ENCODE measurements at places on chromosomes 3 and 15.

- DNase-seq, result no peak
These were observed 67.0 kb upstream of the CTDSPL start for GRCh38 chr3:37794646-37795045.

DNA sequence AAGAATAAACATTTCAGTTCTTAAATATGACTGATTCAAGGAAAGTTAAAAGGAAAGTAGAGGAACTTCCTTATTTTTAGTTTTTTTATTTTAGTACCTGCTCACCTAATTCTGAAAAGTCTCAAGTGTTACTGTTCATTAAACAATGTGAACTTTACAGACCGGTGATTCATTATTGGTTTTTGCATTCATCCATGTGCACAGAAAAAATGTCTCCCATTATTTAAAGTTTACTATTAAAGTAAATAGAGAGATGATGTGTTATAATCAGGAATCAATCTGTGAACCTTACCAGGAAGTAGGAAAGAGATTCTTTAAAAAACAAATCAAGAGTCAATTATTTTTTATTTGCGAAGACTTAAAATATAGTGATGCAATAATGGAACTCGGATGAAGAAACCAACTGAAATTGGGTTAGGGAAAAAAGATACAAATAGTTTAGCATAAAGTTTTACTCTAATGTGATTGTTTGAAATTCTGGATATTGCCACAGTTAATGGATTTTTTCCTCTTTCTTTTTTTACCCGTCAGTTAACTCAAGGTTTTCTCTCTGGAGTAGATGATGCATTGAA, 119.4 kb upstream of the SAMMSON start:
- no peak for DNase-seq

DNA sequence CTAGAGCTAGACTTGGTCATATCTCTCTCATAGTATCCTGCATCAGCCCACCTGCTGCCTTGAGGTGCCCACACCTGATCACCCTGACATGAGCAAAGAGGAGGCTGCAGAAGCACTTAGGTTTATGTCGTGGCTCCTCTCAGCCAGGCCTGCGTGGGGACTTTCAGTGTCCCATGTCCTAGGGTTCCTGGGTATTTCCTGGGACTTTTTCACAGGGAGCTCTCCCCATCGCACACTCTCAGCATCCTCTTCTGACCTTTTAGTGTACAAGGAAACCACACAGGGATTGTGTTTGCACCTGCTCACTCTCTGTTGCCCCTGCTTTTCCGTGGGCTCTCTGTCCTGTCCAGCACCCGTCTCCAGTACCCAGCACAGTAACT, 61.4 kb downstream of the ARNT2 start:
- no peak for DNase-seq

DNA sequence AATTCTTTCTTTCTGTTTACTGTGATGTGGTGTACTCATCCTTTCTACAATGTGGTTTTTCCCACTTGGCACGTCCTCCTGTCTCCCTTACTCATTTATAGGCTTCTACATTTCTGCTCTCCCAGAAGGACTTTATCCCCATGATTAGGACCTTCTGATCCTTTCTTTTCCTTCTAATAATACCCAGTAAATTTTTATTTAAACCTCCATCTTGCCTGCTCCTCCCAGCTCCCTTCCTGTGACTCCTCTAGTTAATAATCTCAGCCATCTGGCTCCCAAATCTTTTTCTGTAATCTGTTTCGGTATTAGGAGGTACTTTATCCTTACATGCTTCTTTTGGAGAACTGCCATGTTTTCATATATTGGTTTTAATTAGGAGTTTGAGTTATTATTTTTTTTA, 11.2 kb upstream of the P2RY1 start:
- no peak for DNase-seq

GRCh38 chr3:45551214-45552010, 43.1 kb upstream of the LIMD1 start:
- peak; percentile 76 for DNase-seq

DNA sequence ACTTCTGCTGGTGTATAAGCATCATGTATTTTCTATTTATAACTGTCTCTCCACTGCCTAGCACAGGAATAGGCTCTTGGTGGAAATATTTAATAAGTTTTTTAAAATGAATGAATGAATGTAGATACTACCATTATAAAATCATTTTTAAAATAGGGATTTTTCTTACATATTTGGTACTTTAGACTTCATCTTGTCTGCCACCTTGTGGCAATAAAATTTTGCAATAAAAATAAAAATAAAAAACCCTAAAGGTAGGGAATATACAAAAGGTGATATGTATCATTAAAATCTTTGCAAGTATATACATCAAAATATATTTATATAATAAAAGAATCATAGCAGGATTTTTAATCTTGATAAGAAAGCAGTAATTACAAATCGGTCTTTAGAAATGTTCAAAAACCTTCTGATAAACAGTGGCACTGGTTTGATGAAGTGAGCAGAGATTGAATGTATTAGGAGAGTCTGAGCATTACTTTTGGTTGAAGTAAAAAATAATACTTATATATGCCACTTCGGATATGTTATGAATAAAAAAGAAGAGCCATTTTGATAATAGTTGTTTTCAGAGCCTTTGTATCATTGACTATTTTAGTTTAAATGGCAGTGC, 95.2 kb downstream of the SPATA16 start:
- DNase-seq, result peak; percentile 44

DNA sequence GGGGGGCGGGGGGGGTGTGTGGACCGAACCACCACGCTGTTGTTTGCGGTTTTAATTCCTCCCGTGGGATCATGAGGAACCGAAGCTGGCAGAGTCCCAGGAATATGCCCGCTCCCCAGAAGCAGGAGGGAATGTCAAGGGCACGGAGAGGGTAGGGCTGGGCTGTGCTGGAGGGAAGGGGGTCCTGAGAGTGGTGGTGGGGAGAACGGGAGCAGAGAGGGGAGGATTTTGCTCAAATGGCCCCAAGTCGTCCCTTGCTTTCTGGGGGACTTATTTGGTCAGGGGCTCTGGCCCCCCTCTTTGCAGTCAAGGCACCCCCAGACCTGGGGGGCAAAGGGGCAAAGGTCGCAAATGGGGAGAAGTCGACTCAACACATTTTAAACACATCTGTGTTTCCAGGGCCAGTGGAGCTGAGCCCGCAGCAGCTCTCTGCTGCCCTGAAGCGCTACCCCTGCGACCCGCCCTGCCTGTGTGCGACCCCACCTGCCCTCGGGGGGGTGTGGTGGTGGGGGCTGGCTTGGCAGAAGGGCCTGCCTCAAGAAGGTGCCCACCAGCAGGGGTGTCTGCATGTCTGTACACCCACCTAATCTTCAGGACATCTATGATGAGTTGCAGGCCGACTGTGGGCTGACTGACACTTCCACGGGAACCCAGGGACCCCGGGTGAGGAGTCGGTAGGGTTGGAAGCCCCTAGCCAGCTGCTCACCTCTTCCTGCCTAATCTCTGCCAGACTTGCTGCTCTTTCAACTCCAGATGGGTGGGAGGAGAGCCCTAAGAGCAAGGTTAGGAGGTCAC, 602 bp upstream of the ATP2B2 start:
- no peak for DNase-seq

DNA sequence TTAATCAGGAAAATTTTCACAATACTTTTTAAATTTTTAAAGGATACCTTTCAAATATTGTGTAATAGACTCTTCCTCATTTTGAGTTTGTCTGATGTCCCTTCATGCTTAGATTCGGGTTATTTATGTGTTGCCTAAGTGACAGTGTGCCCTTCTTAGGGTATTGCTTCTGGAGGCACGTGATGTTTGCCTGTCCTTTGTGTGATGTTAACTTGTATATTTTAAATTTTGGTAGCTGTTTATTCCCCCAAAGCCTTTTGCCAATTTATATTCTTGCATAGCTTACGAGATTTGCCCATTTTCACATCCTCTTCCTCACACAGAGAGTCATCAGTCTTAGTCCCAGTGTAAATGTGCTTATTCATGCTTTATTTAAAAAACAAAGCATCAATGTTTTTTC, 433.1 kb downstream of the EPHB1 start:
- DNase-seq, result no peak

- peak; percentile 13 for DNase-seq
These were observed 113.4 kb upstream of the CBLB start for GRCh38 chr3:105982207-105982606.

GRCh38 chr15:83477808-83478537, 30.8 kb downstream of the SH3GL3 start:
- DNase-seq, result no peak

DNA sequence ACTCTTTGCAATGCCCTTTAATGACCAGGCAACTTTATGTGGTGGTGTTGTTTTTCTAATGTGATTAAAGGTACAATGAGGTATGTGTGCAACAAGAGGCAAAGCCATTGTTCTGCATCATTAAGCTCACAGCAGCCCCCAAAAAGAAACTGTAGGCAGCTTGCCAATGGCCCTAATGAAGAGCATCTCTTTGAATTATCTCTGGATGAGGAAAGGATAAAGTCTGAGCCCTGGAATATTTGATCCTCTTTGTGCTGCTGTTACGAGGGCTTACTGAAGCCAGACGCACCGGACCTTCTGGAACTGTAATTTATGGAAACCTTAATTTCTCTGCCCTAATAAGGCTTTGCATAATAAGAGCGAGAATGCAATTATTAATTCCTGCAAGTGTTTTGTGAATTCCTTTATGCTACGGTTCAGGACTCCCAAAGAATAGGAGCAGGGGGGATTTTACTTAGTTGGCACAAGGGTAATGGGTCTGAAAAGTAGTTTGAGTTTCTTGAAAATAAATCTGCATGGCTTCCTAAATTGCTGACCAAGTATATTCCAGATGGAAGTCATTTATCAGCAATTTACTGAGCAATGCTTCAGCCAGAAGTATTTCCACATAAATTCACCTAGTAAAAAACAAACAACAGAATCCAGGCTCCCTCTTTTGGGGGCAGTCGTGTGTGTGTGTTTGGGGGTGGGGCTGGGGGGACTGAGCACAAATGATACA, 193.4 kb downstream of the PDZRN3 start:
- DNase-seq, result no peak

GRCh38 chr3:141955175-141955574, 78.7 kb downstream of the ATP1B3 start:
- peak; percentile 21 for DNase-seq

DNA sequence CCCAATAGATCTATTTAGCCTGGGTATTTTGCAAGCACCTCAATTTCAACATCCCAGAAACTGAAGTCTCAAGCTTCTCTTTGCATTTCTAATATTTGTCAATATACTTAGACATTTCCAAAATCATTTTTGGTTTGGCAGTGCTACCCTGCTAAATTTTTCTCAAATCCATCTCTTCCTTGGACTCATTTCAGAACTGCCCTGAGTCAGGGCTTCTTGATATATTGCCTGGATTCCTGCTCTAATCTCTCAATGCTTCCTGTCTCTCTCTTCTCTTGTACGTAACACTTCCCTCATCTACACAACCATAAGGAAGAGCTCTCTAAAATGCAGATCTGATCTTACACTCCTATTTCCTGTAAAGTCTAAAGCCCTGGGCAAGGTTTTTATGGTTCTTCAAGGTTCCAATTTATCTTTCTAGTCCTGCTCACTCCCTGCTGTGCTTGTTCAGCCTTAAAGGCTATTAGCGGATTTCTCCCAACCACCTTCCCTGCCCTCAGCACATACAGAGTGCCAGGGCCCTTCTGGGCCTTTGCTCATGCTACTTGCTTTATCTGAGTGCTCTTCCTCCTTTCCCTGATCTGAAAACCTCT, 53.0 kb upstream of the MME start:
- peak; percentile 42 for DNase-seq

GRCh38 chr15:51186891-51187290, 92.2 kb upstream of the TNFAIP8L3 start:
- DNase-seq, result no peak

DNA sequence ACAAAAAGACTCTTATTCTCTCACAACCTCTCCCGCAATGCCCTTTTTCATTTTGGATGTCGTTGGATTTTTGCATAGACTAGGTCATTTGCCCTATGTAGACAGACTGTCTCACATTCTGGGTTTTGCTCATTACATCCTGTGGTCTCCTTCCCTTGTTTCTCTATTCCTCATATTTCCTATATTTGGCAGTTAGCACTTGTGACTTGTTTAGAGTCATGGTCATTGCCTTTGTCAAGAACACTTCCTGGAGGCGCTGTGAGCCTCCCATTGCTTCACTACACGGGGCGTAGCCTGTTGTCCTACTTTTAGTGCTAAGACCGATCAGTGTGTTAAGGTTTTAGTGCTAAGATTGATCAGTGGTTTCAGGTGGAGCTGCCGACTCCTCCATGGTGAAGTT, 16.1 kb upstream of the TATDN2 start:
- no peak for DNase-seq

DNA sequence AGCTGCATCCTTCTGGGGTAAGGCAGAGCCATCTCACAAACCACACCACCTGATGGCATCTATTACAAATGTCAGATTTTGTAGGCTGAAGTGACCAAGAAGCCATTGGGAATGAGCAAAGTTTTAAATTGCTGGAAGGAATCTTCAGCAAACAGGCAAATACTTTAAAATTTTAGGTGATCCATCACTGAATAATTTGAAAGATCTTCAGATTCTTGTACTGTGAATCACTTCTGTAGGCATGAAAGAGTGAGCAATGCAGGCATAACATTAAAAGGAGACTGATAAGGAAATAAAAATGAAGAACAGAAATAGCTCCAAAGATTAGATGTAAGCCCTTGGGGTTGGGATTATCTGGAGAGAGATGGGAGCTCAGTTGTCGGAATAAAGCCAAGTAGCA, 36.0 kb upstream of the ALDH1L1 start:
- DNase-seq, result no peak

DNA sequence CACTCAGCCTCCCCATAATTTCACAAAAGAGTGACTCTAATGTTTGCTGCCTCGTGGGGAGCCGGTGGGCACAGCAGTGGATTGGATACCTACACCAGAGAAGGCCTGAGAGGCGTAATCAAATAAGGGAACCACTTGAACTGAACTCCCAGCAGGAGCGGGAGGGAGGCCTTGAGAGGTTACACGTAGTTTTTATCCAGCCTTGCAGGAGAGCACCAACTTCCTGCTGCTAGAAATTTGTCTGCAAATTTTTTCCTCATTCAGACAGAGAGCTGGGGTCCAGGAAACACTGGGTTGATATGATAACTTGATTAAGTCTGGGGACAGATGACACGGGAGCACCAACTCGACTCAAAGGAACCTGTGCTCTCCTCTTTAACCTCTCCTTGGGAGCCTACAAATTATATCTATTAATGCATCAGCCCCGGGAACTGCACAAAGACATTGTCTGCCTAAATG, 69.8 kb downstream of the HES1 start:
- peak; percentile 90 for DNase-seq

DNA sequence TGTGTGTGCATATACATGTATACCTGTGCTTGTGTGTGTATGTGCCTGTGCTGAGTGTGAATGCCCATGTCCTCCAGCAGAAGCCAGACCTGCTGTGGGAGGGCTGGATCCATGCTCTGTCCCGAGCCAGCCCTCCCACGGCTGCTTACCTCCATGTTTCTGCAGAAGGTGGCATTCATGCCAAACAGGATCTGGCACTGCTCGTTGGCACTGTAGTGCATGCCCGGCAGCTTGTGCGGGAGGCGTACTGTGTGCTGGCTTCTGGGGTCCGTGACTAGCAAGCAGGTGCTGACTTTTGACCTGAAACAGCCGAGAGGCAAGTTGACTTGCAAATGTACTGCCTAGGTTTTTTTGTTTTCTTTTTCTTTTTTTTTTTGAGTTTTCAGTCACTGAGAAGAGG, 189.3 kb downstream of the ADAMTS17 start:
- DNase-seq, result no peak

Measured in OCI-M1 (cell line).